Nucleus accumbens (tissue), 56 donors: ENCODE measurements at places on chromosomes 4 and X.

GRCh38 chr4:142961866-142962265 lies 115.8 kb upstream of the INPP4B start:
- DNase-seq: no peak

DNA sequence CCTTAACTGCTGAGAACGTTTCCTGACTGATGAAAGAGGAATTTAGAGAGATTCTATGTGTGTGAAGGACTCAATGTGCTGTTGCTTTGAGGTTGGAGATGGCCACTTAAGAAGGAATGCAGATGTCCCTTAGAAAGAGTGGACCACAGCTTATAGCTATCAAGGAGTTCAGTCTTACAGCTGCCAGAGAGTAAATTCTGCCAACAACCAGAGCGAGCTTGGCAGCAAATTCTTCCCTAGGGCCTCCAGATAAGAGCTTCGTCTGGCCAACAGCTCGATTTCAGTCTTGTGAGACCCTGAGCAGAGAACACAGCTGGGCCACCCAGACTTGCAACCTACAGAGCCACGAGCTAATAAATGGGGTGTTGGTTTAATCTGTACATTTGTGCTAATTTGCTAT lies 21.8 kb downstream of the MID1 start:
- no peak for DNase-seq

GRCh38 chrX:27445438-27445837 lies 17.7 kb downstream of the PPP4R3C start:
- no peak for DNase-seq

- no peak for DNase-seq
These were observed 66.5 kb downstream of the HTR2C start for GRCh38 chrX:114650351-114650750.

DNA sequence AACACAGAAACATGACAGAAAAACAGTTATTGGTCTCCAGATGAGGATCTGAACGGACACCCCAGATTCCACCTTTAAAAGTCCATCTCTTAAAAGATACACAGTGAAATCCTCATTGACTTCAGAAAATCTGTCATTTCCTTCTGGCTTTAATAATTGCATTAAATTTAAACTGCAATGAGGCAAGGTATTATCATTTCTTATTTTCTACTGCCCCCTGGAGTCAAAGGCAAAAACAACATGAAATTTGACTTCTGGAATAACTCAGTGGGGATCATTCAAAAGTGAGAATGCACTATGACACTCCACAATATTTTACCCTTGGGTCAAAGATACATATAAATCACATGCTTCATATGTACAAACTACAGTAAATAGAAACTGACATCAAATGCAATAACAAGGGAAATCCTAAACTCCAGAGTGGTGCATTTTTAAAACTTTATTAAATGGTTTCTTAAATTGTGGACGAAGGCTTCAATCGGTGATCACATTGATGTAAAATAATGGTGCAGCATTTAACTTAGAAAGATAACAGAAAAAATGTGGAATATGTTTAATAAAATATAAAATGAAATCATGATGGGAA lies 56.4 kb upstream of the SPANXN1 start:
- DNase-seq: no peak

DNA sequence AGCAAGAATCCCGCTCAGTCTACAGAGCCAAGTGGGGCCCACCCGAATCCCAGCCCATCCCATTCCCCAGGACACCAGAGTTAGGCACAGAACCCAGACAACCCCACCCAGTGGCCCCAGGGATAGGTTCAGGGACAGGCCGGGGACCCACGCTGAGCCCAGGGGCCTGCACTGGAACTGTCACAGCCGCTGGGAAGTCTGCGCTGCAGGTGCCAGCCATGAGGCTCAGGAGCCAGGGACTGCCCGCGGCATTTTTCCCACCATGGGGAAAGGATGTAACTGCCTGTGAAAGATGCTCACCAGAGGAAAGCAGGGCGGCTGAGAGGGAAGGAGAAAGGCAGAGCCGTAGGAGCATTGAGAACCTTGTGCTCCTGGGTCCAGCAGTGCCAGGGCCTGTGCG lies 12.0 kb downstream of the EVC2 start:
- DNase-seq: no peak

DNA sequence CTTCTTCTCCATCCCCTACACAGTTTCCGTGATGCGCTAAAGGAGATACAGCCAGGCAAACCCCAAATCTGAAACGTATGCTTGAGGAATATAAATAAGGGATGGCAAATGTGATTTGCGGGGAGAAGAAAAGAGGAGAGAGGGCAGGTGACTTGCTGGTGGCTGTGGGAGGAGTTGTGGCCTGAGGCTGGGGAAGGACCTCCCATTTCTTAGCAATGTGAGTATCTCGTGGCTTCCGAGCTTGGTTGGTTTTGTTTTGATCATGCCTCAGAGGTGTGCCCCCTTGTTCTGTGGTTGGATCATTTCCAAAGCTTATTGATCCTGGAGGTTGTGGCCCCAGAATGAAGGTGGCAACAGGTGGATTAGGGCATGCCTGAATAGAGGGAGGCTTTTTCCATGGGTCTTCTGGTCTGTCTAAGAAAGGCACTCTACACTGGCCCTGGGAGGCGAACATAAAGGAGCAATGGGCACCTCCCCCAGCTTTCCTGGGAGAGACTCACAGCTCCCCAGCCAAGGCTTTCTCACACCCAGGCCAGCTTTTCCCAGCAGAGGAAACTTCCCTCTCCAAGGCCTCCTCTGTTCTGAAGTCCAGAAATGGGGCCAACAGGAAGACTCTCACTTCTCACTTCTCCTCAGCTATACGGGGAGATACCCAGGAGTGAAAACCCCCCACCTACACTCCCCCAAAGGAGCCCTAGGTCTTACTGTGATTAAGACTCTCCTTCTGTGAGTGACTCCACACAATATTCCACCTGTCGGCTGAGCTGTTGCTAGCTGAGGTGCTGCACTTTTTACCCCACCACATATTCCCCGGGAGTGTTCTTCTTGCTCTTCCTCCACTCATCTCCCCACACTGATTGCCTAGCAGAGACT lies 40.0 kb downstream of the C4orf51 start:
- DNase-seq: no peak

GRCh38 chrX:13479452-13479813 lies 90.0 kb upstream of the EGFL6 start:
- DNase-seq: no peak

GRCh38 chr4:61996943-61997342 lies 796.8 kb downstream of the ADGRL3 start:
- DNase-seq: no peak

GRCh38 chrX:1582686-1583437 lies 8.5 kb upstream of the AKAP17A start:
- DNase-seq: no peak

GRCh38 chr4:139884438-139884837 lies 218.8 kb downstream of the MGST2 start:
- no peak for DNase-seq

DNA sequence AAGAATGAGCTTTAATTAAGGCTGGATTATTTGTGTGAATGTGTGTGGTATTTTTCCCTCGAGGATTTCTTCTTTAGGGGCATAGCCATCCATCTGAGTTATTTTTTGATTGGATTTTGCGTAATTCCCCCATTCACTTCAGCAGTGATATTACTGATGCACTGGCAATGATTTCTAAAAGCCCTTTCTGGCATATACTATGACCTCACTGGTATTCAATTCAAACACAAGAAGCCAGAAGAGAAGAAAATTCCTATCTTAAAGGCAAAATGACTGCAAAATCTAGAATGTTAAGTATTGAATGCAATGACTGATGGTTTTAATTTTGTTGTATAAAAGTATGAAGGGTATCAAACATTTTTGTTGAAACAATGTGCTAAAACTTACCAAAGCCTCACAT lies 71.1 kb upstream of the DDIT4L start:
- no peak for DNase-seq

DNA sequence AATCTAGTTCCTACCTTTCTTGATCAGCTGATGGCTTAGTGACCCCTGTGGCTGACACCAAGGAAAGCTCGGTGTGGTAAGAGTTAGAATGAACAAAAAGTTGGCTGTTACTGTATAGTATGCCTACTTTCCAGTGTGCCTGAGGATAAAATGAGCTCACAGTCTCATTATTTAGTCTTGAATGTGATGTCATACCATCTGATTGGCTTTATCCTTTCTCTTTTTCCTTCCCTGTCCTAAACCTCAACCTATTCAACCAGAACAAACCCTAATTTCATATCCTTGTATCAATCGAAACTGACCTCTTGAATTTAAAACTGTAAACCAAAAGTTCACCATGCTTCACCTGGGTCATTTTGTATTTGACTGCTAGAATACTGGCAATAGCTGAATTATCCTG lies 156.4 kb downstream of the PPARGC1A start:
- DNase-seq: no peak

GRCh38 chrX:47164420-47164819 lies 19.4 kb downstream of the RBM10 start:
- no peak for DNase-seq

DNA sequence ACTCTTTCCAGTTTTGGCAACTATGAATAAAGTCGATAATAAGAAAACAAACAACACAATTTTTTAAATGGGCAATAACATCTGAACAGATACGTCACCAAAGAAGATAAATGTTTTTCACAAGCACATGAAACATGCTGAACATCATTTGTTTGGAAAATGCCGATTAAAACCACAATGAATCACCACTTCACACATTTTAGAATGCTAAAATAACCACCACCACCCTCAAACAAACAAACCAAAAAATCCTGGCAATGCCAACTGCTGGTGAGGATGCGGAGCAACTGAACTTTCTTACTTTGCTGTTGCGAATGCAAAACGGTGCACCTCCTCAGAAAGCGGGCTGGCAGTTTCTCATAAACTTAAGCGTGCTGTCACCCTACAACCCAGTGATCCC lies 115.9 kb downstream of the NSUN7 start:
- no peak for DNase-seq

DNA sequence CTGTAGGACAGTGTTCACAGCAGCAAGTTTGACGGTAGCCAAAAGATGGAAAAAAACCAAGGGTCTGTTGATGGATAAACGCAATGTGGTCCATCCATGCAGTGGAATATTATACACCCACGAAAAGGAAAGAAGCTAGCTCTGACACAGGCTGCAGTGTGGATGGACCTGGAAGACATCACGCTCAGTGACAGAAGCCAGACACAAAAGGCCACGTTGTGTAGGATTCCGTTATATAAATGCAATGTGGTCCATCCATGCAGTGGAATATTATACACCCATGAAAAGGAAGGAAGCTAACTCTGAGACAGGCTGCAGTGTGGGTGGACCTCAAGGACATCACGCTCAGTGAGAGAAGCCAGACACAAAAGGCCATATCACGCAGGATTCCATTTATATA lies 105.5 kb upstream of the SHOX start:
- no peak for DNase-seq

DNA sequence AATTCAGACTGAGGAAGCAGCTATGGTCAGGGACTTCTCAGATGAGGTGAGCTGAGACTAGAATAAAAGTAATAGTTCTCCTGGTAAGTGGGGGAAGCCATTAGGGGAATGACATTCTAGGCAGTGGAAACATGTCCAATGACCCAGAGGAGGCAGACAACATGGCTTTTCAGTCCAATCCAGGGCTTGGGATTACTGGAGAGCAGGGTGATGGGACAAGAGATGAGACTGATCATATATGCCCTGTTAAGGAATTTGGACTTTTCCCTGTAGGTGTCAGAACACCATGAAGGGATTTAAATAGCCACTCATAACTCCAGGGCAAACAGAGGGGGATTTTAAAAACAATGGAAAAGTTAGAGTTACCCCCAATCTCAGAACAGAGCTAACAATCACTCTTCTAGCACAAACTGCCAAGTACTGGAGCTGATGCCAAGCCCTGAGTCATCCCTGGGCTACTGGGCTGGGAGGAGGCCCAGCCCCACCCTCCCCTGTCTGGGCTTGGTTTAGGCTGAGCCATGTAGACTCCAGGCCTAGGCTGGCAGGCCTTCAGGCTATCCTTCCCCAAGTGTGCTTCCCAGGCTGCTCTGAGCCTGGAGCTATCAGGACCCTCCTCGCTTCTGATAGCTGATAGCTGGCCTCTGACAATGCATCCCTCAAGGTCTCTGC lies 22.7 kb upstream of the MSN start:
- peak; percentile 18 for DNase-seq

DNA sequence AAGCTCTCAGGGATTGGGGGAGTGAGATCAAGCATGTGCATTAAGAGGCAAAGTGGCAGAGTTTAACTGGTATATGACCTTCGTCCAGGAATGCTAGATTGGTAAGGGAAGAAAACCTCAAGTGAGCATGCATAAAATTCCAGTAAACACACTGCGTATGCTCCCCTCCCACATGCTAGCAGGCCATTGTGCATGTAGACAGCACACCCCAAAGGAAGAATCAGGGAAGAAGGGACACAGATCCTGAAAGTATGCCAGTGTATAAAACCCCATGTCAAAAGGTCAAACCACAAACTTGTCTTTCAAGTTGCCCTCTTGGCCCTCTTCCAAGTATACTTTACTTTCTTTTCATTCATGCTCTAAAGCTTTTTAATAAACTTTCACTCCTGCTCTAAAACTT lies 405.2 kb upstream of the CNKSR2 start:
- no peak for DNase-seq

- DNase-seq: no peak
These were observed 39.6 kb downstream of the KLF3 start for GRCh38 chr4:38703635-38704034.

DNA sequence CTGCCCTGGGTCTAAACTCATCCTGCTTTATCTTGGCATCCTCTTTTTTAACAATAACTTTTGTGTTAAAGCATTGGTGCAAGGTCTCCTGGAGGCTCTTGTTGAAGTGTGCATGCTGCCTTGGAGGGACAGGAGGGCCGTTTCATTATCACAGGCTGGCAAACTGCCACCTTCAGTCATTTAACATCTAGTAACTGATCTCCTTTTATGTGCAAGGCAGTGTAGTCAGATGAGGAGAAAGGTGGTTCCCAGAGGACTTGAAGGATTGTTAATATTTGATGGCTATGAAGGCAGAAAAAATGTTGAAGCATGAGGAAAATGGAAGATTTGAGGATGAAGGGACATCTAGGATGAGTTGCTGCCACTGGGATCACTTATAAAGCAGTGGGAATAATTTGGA lies 439.4 kb downstream of the RAPGEF2 start:
- DNase-seq: no peak

GRCh38 chrX:14291666-14292500 lies 237.5 kb upstream of the GLRA2 start:
- DNase-seq: no peak
